Stimulated activated CD4-positive, alpha-beta T cell treated with anti-CD3 and anti-CD28 coated beads, Interleukin-1b, Interleukin-23, amount 100 ng/mL, for 1 hour (primary cell): ENCODE measurements at places on chromosomes 1 and 21.

DNA sequence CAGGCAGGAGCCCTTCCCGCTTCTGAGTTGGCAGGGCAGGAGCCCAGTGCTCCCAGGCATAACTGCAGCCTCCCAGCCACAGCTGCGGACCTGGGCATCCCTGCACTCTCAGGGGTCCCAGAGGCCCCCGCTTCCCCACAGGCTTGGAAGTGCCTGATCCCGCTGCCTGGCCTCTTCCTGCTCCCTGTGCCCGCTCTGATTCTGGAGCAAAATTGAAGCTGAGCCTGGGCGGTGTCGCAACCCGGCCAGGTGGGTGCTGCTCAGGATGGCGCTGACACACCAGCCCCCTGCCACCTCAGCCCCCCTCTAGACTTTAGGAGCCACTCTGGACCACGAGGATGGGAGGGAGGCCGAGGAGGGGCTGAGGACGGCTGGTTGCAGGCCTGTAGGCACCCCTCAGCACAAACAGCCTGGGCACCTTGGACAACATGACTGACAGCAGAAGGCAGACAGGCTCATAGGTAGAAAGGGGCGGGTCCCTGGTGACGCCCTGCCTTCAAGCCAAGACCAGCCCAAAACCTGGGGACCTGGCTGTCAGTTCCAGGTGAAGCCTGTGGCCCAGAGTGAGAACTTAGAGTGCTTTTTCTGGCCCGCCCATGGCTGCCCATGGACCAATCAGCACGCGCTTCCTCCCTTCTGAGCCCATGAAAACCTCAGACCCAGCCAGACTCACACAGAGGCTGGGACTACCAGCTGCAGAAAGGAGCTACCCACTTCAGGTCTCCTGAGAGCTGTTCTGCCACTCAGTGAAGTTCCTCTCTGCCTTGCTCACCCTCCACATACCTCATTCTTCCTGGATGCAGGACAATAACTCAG is 7.2 kb downstream of the HLCS start:
- no peak for DNase-seq

DNA sequence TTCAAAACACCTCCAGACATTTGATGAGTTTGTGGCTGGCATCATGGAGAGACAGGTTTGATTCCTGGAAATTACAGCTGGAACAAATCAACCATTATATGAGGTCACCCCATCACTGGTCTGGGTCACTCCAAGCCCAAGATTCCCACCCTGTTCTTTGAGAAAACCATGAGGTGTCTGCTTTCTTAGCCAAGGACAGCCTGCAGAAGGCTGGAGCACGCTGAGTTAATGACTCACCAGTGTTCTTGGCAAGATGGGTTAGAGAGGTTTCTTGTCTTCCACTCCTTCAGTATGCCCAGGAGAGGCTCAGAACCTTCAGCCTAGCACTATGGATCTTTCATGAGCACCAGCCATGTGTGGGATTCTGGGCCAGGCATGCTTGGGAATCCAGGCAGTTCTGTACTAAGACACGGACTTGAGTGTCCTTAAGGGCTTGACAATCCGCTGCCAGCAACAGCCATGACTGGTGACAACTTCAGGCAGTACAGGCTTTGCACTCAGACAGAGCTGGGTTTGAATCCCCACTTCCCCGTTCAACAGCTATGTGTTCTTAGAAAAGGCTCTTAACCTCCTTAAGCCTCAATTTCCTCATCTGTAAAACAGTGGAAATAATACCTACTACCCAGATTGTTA is 43.9 kb downstream of the GRHL3 start:
- no peak for DNase-seq

DNA sequence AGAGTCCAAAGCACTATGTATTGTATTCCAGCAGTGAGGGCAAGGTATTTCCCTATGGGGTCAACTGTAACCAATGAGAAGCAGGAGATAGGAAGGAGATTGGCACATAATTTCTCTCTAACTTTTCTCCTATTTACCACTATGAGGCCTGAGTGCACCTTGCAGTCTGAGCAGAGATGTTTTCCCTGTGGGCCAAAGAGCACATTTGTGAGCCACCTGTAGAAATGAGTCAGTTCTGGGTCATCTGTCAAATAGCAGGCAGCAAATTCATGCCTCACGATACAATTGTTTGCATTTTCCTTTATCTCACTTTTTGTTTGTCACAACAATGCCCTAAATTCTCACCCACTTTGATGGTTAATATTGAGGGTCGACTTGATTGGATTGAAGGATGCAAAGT is 547.2 kb upstream of the NCAM2 start:
- DNase-seq = no peak

DNA sequence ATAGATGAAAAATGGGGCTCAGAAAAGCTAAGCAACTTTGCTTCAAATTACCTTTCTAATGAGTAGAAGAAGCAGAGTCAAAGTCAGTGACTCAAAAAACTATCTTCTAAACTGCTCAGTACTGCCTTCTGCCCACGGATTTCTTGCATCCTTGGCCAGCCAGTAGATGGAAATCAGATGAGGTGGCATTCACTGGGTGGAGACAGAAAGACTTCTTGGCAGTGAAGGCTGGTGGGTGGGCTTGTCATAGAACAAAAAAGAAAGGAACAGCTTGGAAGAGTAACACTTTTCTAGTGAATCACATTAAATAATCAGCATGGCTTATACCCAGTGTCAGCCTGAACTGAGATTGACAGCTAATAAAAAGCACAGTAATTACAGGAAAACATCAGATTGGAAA is 170.7 kb downstream of the ST6GALNAC5 start:
- DNase-seq = no peak

- DNase-seq = no peak
These were observed 166.5 kb upstream of the COA6 start for GRCh38 chr1:234206651-234207284.
